ENCODE measurements at places on chromosomes 7 and 10. TPM values are rescaled to one million over a fixed set of nuclear protein-coding genes. Genes with fewer than 3 reads are reported as not detected.

DNA sequence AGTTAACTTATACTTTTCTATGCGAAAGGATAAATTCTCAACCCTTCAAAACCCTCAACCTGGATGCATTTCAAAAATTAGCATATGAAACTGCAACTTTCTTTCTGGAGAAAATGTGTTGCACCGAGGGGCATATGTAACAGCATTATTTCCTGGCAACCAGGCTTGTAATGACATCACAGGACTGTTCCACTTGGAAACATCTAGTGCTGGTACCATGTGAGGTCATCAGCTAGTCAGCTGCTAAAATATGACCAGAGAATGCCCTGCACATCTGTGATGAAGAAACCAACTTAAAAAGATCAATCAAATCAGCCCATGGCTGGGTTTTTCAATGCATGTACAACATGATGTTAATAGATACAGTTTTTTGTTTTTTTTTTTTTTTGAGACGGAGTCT lies 40.0 kb downstream of the FGFR2 start:
- DNase-seq = no peak
- no peak overlapping the region for H3K4me3 ChIP-seq
- no peaks in the 10 kb centered on the region for H3K27me3 ChIP-seq
- H3K36me3 ChIP-seq = no peaks in the 10 kb centered on the region

Gene PAPOLB
- total RNA-seq = not detected

Gene HOXA5
- total RNA-seq = 7.0 TPM

- no peak overlapping the region for H3K4me3 ChIP-seq
- no peaks in the 10 kb centered on the region for H3K4me1 ChIP-seq
- no peaks in the 10 kb centered on the region for H3K36me3 ChIP-seq
- no peak for DNase-seq
- H3K27me3 ChIP-seq = no peaks in the 10 kb centered on the region
Observed at GRCh38 chr7:97418312-97418711, 300.8 kb downstream of the SDHAF3 start.

- no peaks in the 10 kb centered on the region for H3K36me3 ChIP-seq
- no peak overlapping the region for H3K4me3 ChIP-seq
- no peaks in the 10 kb centered on the region for H3K4me1 ChIP-seq
- no peak for DNase-seq
- no peak overlapping the region for H3K27ac ChIP-seq
Observed at GRCh38 chr7:8134089-8134733, 127.8 kb downstream of the ICA1 start.

GRCh38 chr10:48463318-48464003 lies 141.4 kb downstream of the ARHGAP22 start:
- DNase-seq = no peak
- no peak overlapping the region for H3K4me3 ChIP-seq
- H3K36me3 ChIP-seq = no peaks in the 10 kb centered on the region

Gene HOXA4
- total RNA-seq = 1.7 TPM

DNA sequence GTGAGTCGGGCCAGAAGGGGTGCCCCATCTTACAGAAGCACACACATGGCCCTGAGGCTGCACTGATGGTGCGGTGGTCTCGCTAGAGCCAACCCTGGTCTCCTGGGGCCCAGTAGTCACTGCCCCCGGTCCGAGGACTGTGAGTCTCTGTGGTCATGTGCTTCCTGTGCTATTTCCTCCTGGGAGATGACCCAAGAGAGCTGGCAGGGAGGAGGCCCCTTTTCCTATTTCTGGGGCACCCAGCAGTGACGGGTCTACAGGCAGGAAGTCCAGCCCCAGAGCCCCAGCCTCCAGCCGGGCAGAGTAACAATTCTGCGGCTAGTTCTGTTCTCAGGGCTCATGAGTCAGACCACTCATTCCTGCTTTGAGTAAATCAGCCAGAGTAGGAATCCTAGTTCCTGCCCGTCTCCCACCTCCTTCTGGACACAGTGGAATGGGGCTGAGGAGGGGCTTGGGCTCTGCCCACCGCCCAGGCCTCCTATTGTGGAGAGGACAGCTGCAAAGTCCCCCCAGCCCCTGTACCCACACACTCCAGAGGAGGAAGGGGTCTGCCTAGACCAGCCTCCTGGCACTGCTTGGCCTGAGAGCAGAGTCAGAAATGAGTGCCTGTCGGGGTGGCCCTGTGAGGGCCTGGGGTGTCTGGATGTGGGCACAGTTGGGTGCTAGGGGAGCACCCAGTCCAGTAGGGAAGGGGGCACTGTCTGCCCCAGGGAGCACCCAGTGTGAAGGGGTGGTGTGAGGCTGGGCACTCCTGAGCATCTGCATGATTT lies 80.5 kb upstream of the PPIF start:
- no peaks in the 10 kb centered on the region for H3K36me3 ChIP-seq
- no peaks in the 10 kb centered on the region for H3K27me3 ChIP-seq
- peaks cover 48% of the 10 kb centered on the region for H3K4me1 ChIP-seq
- H3K4me3 ChIP-seq = no peak overlapping the region
- peak; percentile 44 for DNase-seq

Gene CYP26C1
- not detected for total RNA-seq

DNA sequence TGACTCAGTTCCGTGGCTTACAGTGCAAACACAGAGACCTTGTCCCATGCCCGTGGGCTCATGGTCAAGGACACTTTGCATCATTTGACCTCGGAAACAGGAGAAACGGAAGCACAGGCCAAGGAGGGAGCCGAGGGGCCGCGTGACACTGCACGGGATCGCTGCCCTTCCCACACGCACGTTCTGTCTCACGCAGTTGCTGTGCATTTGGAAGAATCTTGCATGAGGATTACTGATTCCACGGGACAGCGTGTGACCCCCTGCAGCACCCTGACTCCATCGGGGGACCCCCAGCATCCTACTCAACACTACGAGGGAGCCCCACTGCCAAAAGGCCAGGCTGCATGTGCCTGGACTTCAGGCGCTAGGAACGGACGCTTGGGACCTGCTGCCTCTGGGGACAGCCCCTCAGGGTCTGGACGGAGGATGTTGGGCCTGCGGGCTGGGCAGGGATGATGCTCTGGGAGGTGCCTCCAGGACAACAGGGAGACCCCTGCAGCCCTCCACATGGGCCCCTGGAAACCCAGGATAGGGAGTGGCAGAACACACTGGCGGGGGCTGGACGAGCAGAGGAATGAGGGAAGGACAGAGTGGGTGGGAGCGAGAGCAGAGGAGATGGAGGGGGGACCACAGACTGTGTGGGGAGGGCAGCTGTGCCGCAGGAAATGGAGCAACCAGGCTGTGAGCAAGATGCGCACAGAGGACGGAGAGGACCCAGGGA lies 222.2 kb downstream of the DNAJB6 start:
- H3K27me3 ChIP-seq = no peaks in the 10 kb centered on the region
- DNase-seq = no peak
- no peak overlapping the region for H3K27ac ChIP-seq
- H3K36me3 ChIP-seq = no peaks in the 10 kb centered on the region

DNA sequence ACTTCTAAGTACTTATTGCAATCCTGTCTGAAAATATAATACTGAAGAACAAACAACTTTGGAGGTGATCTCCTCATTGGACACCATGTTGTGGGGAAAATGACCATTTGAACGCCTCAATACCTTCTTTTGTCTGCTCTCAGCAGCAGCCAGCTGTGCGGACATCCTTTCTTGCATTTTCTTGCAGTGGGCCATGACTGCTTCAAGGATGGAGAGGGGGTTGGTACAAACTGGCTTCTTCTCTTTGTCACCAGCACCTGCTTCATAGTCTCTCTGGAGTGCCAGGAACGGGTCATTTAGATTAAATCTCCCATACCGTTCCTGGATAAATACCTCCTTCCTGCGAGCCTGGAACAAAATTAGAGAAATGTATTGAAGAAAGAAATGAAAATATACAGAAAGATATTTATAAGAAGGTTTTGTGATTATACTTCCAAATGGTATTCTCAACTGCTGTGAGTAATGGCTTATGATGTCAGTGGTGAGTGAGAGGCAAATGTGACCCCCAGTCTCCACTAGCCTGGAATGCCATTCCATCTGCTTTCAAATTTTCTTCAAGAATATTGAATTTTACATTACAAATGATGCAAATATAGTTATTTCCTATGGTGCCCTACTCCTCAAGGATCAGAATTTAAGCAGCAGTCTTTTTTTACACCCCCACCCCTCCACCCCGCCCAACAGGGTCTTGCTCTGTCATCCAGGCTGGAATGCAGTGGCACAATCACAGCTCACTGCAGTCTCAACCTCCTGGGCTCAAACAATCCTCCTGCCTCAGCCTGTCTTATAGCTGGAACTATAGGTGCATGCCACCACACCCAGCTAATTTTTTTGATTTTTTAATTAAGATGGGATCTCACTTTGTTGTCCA lies 62.4 kb downstream of the CTTNBP2 start:
- no peaks in the 10 kb centered on the region for H3K4me1 ChIP-seq
- no peaks in the 10 kb centered on the region for H3K27me3 ChIP-seq
- no peak for DNase-seq
- no peaks in the 10 kb centered on the region for H3K36me3 ChIP-seq
- H3K27ac ChIP-seq = no peak overlapping the region

Data from gastrocnemius medialis (tissue), 4 donors.